GM12878 (cell line): ENCODE measurements at places on chromosomes 11 and 22. TPM values are rescaled to one million over a fixed set of nuclear protein-coding genes. Genes with fewer than 3 reads are reported as not detected.

The BAIAP2L2 gene
- 0.08 and 0.38 TPM in 2 replicates for total RNA-seq

DNA sequence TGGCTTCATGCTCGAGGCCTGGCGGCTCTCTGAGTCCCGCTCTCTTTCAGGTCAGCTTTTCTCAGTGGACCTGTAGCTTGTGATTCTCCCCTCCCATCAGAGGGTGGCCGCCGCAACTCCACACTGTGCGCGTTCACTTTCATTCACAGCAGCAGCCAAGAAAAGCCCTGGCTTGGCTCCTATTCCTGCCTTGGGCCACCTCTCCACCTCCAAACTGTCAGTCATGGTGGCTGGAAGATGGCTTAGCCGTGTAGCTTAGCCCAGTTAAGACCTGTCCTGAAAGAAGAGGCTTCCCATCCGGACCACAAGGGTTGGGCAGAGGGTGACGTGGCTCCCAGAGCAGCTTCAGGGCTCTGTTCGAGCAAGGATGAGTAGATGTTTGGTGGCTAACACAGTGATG is 125.5 kb downstream of the TBC1D22A start:
- H3K4me3 ChIP-seq = no peak overlapping the region
- H3K27me3 ChIP-seq = no peaks in the 10 kb centered on the region
- no peaks in the 10 kb centered on the region for H3K4me1 ChIP-seq
- no peak for DNase-seq

DNA sequence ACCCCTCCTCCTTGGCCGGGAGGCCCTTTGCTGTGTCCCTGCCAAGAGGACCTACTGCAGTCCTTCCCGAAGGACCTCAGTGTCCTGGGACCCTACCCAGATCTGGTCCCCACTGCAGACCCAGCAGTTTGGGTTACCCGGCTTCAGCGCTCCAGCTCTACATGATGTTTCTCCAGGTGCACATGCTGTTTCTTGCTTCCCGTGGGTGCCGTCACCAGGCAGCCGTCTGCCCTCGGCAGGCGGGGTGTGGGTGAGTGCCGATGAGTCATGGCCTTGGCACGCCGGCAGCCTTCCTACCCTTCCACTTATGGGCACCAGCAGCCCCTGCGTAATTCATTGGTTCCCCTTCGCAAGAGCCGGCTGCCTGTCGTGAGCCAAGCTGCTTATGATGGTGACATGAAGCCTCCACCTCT is 101.8 kb downstream of the BCR start:
- no peak for DNase-seq
- H3K27ac ChIP-seq = no peak overlapping the region
- H3K4me1 ChIP-seq = peaks cover 11% of the 10 kb centered on the region
- H3K4me3 ChIP-seq = no peak overlapping the region
- H3K27me3 ChIP-seq = no peaks in the 10 kb centered on the region

The DKK3 gene
- 0.15 and 0.43 TPM in 2 replicates for total RNA-seq

DNA sequence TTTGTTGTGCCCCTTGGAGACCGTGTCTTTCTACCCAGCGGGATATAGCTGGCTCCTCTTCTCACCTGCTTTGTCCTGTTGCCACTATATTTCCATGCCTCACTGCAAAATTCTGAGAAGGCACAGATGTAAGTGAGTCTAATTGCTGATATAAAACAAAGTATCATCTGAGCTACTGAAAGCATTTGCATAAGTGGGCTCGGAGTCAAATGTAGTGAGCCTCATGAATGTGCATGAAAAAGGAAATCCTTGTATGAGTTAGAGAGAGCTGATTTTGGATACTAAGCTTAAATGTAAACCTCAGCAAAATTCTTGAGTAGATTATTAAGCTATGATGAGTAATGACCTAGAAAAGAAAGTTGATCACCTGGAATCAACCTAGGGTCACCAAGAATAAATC is 13.9 kb downstream of the OVCH2 start:
- H3K4me3 ChIP-seq = no peak overlapping the region
- no peak for DNase-seq
- H3K4me1 ChIP-seq = no peaks in the 10 kb centered on the region
- H3K27ac ChIP-seq = no peak overlapping the region
- H3K36me3 ChIP-seq = no peaks in the 10 kb centered on the region

The KCNJ1 gene
- not detected in 2 replicates for total RNA-seq
